NCI-H1930 (cell line): ENCODE measurements at places on chromosomes 3 and 15.
A peak's percentile ranks its signal among the peaks of the same experiment; 100 is the strongest.

GRCh38 chr3:97148931-97149330 is 334.5 kb downstream of the EPHA6 start:
- DNase-seq, result no peak

- DNase-seq, result no peak
These were observed 225.1 kb downstream of the SNRPN start for GRCh38 chr15:25179673-25180511.

- DNase-seq, result no peak
These were observed 5.0 kb upstream of the CCR2 start for GRCh38 chr3:46348823-46349482.

DNA sequence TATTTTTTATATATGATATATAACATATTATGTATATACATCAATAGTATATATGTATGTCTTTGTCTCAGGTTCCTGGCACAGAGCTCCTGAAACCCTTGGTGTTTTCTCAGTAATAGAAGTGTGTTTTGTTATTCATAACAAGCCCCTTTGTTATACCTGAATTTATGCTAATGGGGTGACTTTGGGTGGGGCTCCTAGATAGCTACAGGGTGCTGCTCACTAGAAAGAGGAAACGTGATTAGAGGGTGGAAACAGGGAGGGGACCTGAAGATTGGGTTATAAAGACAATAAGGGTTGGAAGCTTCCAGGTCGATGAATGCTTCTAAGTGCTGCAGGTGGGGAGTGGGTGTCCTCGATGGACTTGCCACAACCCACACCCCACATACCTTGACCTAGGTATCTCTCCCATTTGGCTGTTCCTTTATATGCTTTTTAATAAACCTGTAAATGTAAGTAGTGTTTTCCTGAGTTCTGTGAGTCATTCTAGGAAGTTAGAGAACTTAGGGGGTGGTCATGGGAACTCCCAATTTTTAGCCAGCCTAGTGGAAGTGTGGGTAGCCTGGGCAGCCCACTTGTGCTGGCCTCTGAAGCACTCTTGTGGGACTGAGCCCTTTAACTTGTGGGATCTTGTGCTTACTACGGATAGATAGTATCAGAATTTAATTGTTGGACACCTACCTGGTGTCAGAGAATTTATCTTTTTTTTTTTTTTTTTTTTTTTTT is 36.9 kb upstream of the C15orf39 start:
- no peak for DNase-seq

GRCh38 chr3:181176601-181177000 is 187.1 kb upstream of the DNAJC19 start:
- no peak for DNase-seq

DNA sequence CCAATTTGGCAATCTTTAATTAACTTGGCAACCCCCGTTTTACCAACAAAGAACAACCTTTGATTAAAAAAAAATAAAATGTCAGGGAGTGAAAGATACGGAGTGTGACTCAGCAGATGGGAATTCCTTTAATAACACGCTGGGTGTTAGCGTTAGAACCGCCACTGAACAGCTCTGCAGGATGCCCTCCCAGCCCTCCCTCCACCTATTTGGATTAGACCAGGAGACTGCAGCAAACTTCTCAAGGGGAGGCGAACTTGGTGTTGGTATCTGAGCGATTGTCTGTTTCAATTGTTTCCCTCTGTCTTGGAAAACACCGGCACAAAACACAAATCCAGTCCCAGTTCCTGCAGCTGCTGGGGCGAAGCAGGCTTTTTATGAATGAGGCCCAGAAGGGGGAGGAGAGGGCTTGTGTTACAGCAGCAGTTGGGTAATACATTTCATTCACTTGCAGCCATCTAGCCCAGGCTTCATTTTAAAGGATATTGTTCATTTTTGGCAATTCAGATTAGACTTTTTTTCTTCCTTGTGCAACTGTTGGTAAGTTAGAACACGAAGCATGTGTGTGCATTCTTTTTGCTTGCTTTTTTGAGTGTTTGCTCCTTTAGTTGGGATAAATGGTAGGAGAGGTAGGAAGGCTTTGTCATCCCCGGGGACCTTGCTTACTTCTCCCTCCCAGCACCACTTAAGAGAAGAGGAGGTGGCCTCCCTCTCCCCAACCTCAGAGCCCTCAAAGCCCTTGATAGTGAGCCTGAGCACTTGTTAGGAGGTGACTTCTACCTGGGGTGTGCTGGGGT is 152.3 kb downstream of the IGF1R start:
- peak; percentile 19 for DNase-seq

- DNase-seq, result no peak
These were observed 479.9 kb downstream of the MAGI1 start for GRCh38 chr3:65558826-65559225.

DNA sequence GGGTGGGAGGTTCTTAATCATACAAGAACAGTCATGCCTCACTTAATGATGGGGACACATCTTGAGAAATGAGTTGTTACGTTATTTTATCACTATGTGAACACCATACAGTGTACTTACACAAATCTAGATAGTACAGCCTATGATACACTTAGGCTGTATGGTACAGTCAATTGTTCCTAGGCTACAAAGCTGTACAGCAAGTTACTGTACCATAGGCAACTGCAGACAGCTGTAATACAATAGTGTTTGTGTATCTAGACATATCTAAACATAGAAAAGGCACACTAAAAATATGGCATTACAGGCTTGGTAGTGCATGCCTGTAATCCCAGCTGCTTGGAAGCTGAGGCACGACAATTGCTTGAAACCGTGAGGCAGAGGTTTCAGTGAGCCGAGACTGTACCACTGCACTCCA is 55.7 kb upstream of the PLXND1 start:
- no peak for DNase-seq

GRCh38 chr3:73542136-73542535 is 82.6 kb downstream of the PDZRN3 start:
- no peak for DNase-seq

DNA sequence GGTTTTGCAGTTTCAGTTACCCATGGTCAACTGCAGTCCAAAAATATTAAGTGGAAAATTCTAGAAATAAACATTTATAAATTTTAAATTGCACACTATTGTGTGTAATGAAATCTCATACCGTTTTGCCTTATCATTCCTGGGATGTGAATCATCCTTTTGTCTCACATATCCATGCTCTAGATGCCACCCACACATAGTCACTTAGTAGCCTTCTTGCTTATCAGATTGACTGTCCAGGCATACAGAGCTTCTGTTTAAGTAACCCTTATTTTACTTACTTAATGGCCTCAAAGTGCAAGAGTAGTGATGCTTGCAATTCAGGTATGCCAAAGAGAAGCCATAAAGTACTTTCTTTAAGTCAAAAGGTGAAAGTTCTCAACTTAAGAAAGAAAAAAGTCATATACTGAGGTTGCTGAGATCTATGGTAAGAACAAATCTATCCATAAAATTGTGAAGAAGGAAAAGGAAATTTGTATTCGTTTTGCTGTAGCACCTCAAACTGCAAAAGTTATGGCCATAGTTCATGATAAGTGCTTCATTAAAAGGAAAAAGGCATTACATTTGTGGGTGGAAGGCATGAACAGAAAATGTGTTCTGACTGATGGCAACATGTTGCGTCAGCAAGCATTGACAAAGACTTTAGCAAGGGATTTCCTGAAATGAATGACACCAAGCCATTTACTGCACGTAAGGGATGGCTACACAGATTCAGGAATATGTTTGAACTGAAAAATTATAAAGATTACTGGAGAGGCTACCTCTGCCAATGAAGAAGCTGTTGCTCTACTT is 43.8 kb downstream of the SPATA16 start:
- DNase-seq, result no peak

GRCh38 chr3:46468753-46469600 is 4.3 kb upstream of the LTF start:
- no peak for DNase-seq

DNA sequence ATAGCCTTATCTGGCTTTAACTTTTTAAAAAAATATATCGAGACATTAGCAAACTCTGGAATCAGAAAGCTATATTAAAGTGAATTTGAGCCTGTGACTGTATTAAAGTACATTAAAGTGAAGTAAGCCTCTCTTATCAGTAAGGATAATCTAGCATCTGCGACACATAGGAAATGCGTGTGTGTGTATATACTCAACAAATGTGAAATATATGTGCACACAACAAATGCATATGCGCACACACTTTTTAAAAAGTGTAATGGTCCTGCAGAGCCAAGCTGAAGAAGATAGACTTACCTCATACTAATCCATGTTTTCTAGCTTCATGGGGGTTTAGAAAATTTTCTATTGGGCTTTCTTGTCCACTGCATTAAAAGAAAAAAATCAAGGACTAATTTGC is 437.1 kb downstream of the ZIC1 start:
- no peak for DNase-seq

GRCh38 chr15:74420193-74420905 is 13.4 kb downstream of the SEMA7A start:
- no peak for DNase-seq

GRCh38 chr15:71785996-71786395 is 24.4 kb upstream of the NR2E3 start:
- DNase-seq, result no peak

DNA sequence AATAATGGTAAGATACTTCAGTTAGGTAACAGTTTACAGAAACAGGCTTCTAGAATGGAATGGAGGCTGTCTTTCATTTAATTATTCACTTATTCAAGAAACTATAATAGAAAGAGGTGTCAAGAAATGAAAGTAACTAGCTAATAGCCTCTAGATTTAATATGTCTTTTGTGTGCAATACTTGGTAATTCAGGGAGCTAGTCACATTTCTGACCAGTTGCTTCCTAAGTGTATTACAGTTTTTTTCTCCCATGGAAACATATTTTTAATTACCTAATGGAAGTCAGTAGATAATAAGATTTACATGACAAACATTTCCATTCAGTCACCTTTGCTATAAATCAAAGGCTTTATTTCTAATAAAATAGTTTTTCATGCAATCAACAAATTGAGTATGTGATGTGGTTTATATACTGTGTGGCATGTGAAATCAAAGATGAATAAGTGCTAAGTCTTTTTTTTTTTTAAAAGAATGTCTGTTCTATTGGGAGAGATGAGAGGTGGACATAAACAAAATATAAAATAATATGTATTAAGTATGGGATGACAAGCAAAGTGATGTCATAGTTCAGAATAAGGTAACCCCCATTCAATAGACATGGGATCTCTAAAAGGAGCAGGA is 985.7 kb downstream of the SQOR start:
- DNase-seq, result no peak

GRCh38 chr3:148797795-148798194 is 29.8 kb upstream of the CPB1 start:
- DNase-seq, result no peak

- DNase-seq, result no peak
These were observed 1.2 kb downstream of the GPR176 start for GRCh38 chr15:39918688-39919385.

DNA sequence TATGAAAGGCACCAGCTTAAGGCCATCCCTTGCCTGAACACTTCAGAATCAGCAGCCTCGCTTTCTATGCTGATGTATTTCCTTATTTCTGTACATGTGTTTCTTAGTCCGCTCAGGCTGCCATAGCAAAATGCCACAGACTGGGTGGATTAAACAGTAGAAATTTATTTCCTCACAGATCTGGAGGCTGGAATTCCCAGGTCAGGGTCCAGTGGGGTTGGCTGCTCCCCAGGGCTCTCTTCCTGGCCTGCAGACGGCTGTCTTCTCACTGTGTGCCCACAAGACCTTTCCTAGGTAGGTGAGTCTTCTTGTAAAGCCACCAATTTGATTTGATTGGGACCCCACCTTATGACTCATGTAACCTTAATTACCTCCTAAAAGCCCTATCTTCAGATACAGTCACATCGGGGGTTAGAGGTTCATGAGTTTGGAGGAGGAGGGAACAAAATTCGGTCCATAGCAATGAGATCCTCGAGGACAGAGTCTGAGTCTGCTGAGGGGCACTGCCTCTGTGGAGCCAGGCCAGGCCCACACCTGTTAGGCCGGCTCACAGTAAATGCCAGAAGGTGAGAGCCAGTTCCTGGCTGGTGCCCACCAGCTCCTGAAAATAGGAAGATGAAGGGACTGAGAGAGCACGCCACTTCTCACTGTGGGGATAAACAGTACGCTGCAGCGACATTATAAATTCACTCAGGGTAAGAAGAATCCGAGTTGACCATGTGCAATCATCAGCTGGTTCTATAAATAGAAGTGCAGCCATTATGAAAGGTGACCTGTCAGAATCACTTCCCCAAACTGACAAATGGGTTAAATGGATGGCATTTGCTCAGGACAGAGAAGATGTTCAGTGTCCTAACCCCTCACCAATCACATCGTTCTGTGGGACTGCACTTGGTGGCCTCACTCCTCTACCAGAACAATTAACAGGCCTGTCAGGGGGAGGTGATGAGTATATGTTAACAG is 41.1 kb downstream of the CTXND1 start:
- DNase-seq, result no peak

- no peak for DNase-seq
These were observed 21.5 kb upstream of the TIMP4 start for GRCh38 chr3:12180218-12180617.

GRCh38 chr15:31489801-31490646 is 163.4 kb downstream of the KLF13 start:
- peak; percentile 14 for DNase-seq

- DNase-seq, result no peak
These were observed 36.9 kb upstream of the SPRED1 start for GRCh38 chr15:38215707-38216106.

GRCh38 chr3:7876741-7877297 is 624.8 kb upstream of the LMCD1 start:
- DNase-seq, result no peak

DNA sequence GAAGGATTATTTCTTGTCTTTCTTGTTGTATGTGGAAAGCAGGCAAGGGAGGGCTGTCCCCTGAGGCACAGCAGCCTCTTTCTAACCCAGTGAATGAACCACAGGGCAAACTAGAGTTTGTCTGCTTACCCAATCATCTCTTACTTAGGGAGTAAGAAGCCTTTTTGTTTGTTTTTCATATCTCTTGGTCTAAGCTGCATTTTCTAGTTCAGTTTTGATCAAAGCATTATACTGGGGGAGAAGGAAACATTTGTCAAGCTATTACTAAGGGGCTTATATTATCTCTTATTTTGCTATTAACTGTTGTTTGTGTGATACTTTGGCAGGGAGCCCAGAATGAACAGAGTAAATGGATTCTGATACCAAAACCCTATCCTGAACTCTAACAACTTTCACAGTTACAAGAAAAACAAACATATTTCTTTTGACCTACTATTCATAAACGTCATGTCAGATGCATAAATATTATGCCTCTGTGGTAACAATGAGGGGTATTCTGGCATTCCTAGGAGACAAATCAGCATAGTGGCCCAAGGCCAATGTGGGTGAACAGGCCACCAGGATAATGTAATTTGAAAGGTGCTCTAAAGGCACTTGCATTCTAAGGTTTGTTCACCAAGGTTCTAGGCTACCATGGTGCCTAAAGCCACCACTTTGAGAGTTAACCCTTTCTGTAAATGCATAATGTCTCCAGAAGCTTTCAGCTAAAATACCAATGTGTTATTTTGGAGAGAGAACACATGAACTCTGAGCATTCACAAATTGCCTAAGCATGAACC is 271.6 kb upstream of the ZPLD1 start:
- no peak for DNase-seq
